ENCODE measurements at places on chromosomes 16 and 17. TPM values are rescaled to one million over a fixed set of nuclear protein-coding genes. Genes with fewer than 3 reads are reported as not detected.

GRCh38 chr17:4580291-4580690, 4.0 kb upstream of the SMTNL2 start:
- peaks cover 32% of the 10 kb centered on the region for H3K27me3 ChIP-seq
- no peaks in the 10 kb centered on the region for H3K36me3 ChIP-seq
- H3K4me3 ChIP-seq: no peak overlapping the region
- DNase-seq: no peak
- no peak overlapping the region for H3K27ac ChIP-seq
- peaks cover 2% of the 10 kb centered on the region for H3K4me1 ChIP-seq

Gene KIF18B
- total RNA-seq: 42.1 TPM

GRCh38 chr16:47204736-47205504, 61.2 kb upstream of the NETO2 start:
- no peak overlapping the region for H3K4me3 ChIP-seq
- no peak for DNase-seq
- no peaks in the 10 kb centered on the region for H3K36me3 ChIP-seq
- H3K27ac ChIP-seq: no peak overlapping the region
- H3K4me1 ChIP-seq: no peaks in the 10 kb centered on the region

- H3K27me3 ChIP-seq: peaks cover 60% of the 10 kb centered on the region
- H3K4me3 ChIP-seq: peak overlapping the region; percentile 47
- peak overlapping the region; percentile 83 for H3K27ac ChIP-seq
- H3K4me1 ChIP-seq: peaks cover 16% of the 10 kb centered on the region
- peaks cover 5% of the 10 kb centered on the region for H3K36me3 ChIP-seq
These were observed 7.6 kb downstream of the AIPL1 start for GRCh38 chr17:6427279-6427781.

Gene MT4
- total RNA-seq: not detected

GRCh38 chr17:75795820-75796607, 11.4 kb downstream of the UNK start:
- peaks cover 30% of the 10 kb centered on the region for H3K36me3 ChIP-seq
- no peak overlapping the region for H3K4me3 ChIP-seq
- peaks cover 28% of the 10 kb centered on the region for H3K4me1 ChIP-seq

GRCh38 chr17:82734987-82735866, at the start of gene FN3K:
TSS of gene FN3K (plus strand) at chr17:82735615. CDS start at chr17:82735637, 22 bp downstream.
- H3K27ac ChIP-seq: no peak within 1 kb of the TSS
- H3K27me3 ChIP-seq: no peaks in the 10 kb centered on the region
- H3K4me1 ChIP-seq: no peaks in the 10 kb centered on the region
- peaks cover 32% of the 10 kb centered on the region for H3K36me3 ChIP-seq
- peak; percentile 81 for DNase-seq
- H3K4me3 ChIP-seq: peak within 1 kb of the TSS; percentile 61

Gene TBC1D3
- total RNA-seq: not detected

Gene LRRC36
- 0.23 TPM for total RNA-seq
